ENCODE measurements at places on chromosomes 4 and X.

DNA sequence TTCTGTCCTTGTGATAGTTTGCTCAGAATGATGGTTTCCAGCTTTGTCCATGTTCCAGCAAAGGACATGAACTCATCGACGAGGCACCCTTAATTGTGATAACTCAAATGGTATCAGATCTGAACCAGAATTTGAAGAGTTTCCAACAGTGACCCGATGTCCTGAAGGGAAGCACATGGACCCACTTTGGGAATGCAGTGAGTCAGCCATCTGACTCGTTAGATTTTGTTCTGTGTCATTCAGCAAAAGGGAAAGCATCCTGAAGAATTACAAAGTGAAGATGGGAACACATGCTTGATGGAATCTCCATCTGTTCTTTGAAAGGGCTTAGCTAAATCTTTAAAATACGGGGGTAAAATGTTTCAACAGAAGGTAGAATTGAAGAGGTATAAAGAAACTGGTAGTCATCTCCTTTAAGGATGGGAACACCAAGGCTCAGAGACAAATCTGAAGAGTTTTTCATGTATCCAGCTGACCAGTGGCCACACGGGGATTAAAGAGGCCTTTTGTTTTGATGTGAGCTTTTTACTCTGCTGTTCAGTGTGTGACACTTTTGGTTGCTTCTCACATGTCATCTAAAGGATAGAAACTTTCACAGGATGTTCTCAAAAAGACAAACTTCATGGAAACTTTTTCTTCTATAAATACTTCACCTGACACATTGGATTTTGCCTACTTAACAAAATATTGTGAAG, 393.8 kb downstream of the INPP4B start:
- DNase-seq, result no peak

DNA sequence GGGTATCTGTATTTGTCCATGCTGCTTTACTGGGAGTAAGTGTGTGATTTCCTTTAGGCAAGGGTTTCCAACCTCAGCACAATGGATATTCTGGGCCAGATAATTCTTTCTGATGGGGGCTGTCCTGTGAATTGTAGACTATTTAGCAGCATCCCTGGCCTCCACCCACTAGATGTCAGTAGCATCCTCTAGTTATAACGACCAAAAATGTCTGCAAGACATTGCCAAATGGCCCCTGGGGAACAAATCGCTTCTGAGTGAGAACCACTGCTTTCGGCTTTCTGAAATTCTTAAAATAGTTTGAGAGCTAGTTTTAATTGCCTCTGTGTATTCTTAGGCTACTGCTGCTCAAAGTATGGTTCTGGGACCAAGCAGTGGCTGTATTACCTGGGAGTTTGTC, 81.2 kb upstream of the GPM6B start:
- DNase-seq, result no peak

DNA sequence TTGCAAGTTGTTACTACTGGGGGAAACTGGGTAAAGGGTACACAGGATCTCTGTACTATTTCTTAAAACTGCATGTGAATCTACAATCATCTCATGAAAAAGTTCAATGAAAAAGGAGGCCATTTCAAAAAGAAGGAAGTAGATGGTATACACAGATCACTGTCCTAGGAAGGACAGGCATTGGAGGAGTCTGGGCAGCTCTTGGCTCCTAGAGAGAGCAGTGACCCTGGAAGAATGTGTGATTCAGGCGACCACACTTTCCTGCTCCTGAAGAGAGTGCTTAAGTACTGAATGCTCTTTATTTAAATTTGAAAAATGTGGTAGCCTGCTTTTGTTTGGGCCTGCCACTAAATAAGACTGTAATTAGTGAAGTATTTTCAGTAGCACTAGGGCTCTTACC, 318.1 kb upstream of the CASK start:
- DNase-seq, result no peak

GRCh38 chrX:52353838-52354237, 15.0 kb upstream of the XAGE2 start:
- no peak for DNase-seq

All from stimulated activated CD8-positive, alpha-beta memory T cell treated with anti-CD3 and anti-CD28 coated beads, Interleukin-15, amount 100 ng/mL, for 4 hours (primary cell).